Activated naive CD4-positive, alpha-beta T cell treated with anti-CD3 and anti-CD28 coated beads, Interleukin-2, amount 10 ng/mL, durations not matched to agents 5 hours and 36 hours (primary cell): ENCODE measurements at places on chromosomes 12 and 14. TPM values are rescaled to one million over a fixed set of nuclear protein-coding genes. Genes with fewer than 3 reads are reported as not detected.

Gene DCP1B
- total RNA-seq: 13.7 TPM

Gene ESPL1
- total RNA-seq: 71.4 TPM

Gene BIN2
- total RNA-seq: 248 TPM

Gene C12orf56
- not detected for total RNA-seq

Gene CCDC38
- not detected for total RNA-seq

Gene ADCY4
- total RNA-seq: 4.5 TPM

Gene ACVRL1
- total RNA-seq: not detected
